ENCODE measurements at places on chromosomes 3 and 15.

DNA sequence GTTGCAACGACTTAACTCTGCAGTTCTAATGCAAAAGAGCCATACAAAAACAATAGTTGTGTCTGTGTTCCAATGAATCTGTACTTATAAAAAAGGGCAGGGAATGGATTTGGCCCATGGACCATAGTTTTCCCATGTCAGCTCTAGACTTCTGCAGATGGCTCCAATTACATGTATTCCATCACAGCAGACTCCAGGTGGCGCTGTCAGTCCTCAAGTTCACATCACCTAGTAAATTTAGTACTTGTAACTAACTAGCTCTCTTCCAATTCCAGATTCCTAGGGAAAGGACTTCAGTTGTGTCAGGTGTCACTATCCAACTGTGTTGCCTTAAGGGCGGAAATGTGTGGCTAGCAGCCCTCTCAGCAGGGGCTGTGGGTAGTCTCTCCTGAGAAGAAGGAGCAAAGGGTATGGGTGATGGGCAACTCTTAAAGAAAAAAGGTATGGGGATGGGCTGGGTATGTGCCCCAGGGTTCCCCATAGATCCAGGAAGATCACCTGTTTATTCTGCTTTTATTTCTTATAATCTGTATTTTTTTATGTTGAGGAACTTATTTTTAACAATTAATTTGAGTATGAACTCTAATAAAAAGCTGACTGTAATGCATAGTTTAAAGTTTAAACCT, 36.2 kb downstream of the BBS4 start:
- peak; percentile 82 for DNase-seq

- no peak for DNase-seq
Observed at GRCh38 chr15:80547264-80547663, 143.1 kb downstream of the ARNT2 start.

DNA sequence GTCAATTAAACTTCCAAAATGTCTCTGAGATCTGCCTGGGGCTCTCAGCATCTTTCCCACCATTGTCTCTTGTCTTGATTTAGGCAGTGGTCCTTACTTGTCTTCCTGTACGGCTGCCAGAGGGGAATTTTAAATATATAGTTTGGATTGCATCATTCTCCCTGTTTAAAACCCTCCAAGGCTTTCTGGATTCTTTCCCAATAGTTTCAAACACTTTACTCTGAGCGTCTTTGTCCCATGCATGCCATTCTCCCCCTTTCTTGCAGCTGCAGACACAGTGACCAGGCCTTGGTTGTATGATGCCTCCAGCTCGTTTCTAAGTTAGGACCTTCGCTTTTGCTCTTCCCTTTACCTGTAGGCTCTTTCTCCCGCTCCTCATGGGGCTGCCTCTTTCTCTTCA, 323.3 kb upstream of the CTNNB1 start:
- no peak for DNase-seq

DNA sequence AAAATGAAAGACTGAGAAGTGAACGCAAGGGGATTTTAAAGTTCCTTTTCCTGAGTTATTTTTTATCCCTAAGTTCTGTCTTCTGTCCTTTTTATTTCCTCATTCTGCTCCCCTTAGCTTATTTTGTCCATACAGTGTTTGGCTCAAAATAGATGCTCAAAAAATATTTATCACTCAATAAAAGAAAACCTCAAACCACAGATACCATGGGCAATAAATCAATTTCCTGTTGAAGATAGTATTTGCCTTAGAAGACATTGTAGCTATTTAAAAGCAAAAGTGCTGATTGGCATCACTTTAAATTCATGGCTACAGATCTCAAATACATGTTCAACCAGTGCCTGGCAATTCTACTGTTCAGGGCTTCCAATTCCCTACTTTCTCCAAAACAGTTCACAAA, 316.5 kb upstream of the ADAMTS9 start:
- DNase-seq: no peak

DNA sequence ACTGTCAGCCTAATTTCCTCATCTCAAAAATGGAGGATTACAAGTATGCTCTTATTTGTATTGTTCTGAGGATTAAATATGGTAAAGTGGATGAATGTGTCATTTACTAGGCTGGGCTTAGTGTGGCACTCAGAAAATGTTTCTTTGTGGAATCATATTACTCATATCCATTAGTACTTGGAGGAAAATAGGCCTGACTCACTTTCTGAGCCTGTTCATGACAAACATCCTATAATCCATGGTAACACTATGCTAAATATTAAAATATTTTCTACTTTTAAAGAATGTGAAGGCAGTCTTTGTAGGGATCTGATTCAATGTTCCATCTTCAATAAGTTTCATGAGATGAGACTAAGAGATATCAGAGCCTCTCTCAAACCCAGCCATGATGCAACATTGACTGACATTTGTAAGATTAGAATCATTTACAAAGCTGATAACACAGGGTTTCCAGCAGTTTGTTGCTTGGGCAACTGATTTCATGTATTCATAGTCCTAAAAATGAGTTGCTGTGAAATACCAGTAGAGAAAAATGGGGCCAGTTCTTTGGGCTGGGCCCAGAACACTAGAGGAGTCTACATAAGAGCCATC, 1048.5 kb downstream of the NTRK3 start:
- no peak for DNase-seq

GRCh38 chr15:51108933-51109550, 14.3 kb upstream of the TNFAIP8L3 start:
- no peak for DNase-seq

GRCh38 chr15:100081454-100081853, 260.3 kb downstream of the ADAMTS17 start:
- DNase-seq: no peak

DNA sequence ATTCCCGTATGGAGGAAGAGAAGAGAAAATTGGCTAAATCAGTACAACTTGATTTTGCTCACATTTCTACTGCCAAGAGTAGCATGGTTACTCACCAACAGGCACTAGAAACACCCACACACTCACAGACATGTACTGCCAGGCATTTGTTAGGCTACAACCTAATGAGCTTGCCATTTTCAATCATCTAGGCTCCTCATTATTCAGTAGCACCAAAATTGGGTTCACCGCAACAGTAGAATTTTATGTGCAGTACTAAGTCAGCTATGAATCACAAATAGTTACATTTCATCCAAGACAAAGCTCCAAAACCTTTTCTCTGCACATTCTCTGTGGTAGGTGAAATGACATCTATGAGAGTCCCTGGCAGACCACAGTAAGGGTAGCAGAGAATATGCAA, 15.0 kb upstream of the THUMPD3 start:
- no peak for DNase-seq

- DNase-seq: no peak
Observed at GRCh38 chr3:173690542-173691180, 293.1 kb downstream of the NLGN1 start.

Data from mucosa of descending colon (tissue), 3 donors.